ENCODE measurements at places on chromosomes 7 and 10.

GRCh38 chr7:1667566-1668395, 2.3 kb upstream of the ELFN1 start:
- no peak for DNase-seq

DNA sequence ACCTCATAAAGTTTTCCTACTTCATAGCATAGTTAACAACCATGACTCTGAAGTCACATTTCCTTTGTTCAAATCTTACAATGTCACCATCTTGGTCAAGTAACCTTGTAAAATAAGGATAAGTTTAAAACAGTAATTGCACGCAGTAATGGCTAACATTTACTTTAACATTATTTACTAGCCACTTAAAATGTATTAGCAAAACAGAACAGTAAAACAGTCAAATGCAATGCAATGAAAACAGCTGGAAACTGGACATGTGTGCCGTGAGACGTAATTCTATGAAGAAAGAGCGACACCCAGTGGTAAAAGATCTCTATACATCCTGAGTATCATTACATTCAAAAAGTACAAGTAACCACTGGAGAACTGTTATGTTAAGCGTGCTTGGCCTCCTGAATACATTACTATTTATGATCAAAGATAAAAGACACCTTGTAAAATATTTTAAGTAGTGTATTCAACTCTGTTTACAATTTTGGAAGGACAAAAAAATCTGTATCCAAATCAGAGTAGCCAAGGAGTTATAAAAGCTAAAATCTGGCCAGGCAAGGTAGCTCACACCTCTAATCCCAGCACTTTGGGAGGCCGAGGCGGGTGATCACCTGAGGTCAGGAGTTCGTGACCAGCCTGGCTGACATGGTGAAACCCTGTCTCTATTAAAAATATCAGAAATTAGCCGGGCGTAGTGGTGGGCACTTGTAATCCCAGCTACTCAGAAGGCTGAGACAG, 27.2 kb downstream of the ATE1 start:
- DNase-seq: peak; percentile 1

DNA sequence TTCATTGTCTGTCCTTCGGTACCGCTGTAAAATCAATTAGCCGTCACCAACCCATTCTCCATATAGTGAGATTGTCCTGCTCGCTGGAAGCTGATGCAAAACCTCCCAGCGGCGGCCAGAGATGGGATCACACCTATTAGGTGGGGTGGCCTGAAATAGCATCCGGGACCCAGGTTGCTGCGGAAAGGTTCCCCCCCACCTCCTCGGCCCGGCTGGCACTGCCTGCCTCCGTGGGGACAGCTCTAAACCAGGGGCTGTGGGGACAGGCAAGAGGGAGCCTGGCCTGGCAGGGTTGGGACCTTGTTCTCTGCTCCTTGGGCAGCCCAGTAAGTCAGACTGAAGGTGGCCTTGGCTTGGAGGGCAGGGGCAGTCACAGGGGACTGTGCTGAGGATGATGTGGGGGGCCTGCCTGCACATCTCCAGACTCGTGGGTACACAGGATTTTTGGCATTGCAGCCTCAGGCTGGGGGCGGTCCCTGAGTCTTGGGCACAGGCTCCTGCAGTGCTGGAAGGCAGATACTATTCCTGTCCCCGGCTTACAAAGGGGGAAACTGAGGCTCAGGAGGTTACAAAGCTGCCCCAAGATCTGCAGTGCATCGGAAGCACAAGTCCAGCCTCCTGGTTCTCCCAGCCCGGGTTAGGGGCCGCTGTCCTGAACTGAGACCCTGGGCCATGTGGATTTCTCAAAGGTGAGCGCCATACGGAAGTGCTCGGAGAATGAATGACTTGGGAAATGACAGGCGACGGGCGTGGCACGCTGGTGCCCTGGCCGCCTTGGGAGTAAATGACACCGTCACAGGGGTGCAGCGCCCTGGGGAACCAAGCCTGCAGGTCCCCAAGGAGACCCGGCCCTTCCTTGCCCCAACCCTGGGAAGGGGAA, 65.6 kb downstream of the UNCX start:
- DNase-seq: no peak

DNA sequence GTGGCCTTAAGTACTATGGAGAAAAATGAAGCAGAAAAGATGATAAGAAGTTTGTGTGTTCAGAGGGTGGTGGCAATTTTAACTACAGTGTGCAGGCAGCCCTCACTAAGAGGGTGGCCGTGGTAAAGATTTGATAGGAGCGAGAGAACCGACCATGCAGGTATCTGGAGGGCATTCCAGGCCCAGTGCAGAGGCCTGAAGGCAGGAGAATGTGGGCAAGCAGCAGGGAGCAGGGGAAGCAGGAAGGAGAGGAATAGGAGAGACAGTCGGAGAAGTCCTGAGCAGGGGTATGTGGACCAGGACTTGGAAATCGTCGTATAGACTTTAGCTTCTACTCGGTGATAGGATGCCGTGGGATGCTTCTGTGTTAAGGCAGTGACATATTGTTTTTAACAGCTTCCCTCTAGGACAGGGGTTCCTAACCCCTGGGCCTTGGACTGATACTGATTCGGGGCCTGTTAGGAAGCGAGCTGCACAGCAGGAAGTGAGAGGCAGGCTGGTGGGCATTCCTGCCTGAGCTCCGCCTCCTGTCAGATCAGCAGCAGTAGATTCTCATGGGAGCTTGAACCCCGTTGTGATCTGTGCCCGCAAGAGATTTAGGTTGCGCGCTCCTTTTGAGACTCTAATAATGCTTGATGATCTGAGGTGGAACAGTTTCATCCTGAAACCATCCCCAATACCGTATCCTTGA, 227.2 kb downstream of the CCDC3 start:
- DNase-seq: no peak

DNA sequence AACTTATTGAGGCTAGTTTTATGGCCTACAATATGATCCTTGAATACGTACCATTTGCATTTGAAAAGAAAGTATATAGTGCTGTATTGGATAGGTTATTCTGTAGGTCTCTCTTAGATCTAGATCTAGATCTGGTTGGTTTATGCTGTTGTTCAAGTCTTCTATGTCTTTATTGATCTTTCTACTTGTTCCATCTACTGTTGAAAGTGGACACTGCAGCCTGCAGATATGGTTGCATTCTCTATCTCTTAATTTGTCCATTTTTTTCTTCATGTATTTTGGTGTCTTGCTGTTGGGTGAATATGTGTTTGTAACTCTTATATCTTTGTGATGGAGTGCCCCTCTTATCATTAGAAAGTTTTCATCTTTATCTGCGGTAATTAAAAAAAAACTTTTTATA, 139.4 kb upstream of the PCDH15 start:
- DNase-seq: no peak

Measured in NCI-H1694 (cell line).